HCT116 (cell line): ENCODE measurements at places on chromosomes 2 and 18. TPM values are rescaled to one million over a fixed set of nuclear protein-coding genes. Genes with fewer than 3 reads are reported as not detected.

ARHGAP28 gene
- not detected for total RNA-seq

- DNase-seq = no peak
- H3K36me3 ChIP-seq = no peaks in the 10 kb centered on the region
These were observed 1022.3 kb upstream of the CNTNAP5 start for GRCh38 chr2:123002660-123003248.

DNA sequence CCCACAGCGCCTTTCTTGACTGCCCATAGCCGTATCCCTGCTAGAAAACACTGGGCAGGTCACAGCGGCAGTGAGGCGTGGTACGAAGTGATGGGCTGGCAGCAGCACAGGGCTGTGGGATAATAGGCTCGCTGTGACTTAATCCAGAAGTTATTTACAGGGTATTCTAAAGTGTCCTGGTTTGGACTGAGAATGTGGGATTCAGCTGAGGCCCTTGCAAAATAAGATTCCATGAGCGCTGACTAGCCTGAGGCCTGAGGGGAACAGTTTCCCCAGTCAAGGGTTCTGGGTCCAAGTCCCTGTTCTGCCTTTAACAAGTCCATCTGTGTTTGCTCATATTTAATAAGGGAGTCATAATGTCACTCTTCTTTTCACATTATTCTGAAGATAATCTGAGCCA, 34.6 kb downstream of the SETBP1 start:
- H3K36me3 ChIP-seq = no peaks in the 10 kb centered on the region
- H3K27me3 ChIP-seq = no peaks in the 10 kb centered on the region
- H3K4me3 ChIP-seq = no peak overlapping the region
- H3K4me1 ChIP-seq = no peaks in the 10 kb centered on the region

DNA sequence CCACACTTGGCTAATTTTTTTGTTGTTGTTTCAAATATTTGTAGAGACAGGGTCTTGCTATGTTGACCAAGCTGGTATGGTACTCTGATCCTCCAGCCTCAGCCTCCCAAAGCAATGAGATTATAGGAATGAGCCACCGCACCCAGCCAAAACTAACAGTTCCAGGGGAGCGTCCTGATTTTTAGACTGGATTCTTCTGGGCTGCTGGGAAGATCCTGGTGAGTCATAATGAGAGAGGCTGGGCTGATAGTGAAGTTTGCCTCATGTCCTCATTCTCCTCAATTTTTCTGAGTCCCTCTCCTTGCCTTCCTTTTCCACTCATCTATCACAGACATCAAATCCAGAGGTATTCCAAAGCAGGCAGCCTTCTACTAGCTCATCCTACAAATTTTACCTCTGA, 81.3 kb downstream of the VSNL1 start:
- H3K27ac ChIP-seq = no peak overlapping the region
- no peak overlapping the region for H3K4me3 ChIP-seq
- DNase-seq = no peak

GRCh38 chr2:39573276-39573675, 92.4 kb upstream of the TMEM178A start:
- H3K4me3 ChIP-seq = no peak overlapping the region
- H3K27ac ChIP-seq = no peak overlapping the region
- no peaks in the 10 kb centered on the region for H3K27me3 ChIP-seq

ROCK1 gene
- 38.1 TPM for total RNA-seq

CNDP1 gene
- total RNA-seq = not detected

GRCh38 chr2:218569661-218570500, 1.2 kb downstream of the CNOT9 start:
- peak overlapping the region; percentile 88 for H3K27ac ChIP-seq
- peaks cover 15% of the 10 kb centered on the region for H3K4me1 ChIP-seq
- H3K36me3 ChIP-seq = peaks cover 15% of the 10 kb centered on the region; the same call in 1 of the 2 replicates
- no peak for DNase-seq
- H3K27me3 ChIP-seq = no peaks in the 10 kb centered on the region
- peak overlapping the region; percentile 85 for H3K4me3 ChIP-seq

PDCD1 gene
- total RNA-seq = 0.22 TPM

GRCh38 chr18:10047237-10047636, 133.4 kb downstream of the VAPA start:
- peaks cover 21% of the 10 kb centered on the region for H3K27me3 ChIP-seq
- no peak for DNase-seq
- no peaks in the 10 kb centered on the region for H3K36me3 ChIP-seq
- H3K27ac ChIP-seq = no peak overlapping the region
- no peak overlapping the region for H3K4me3 ChIP-seq

RMND5A gene
- total RNA-seq = 32.4 TPM

BOLL gene
- total RNA-seq = not detected

DNA sequence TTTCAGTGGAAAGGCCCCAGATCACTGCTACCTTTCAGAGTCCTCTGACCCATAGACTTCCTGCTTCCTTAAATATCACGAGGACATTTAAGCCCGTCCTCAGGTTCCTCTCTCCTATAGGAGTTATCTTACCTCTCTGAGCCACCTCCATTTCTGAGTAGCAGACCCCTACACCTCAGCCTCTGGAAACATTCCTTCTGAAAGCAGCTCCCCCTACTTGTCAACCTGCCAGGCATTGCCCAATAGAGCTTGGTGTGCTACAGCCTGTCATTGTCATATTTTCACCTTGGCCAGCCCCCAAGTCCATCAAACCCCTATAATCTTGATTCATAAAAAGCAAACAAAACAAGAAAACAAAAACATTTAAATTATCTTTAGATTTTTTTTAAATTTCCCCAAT, 717.9 kb upstream of the SLC8A1 start:
- H3K4me1 ChIP-seq = no peaks in the 10 kb centered on the region
- no peak overlapping the region for H3K4me3 ChIP-seq
- no peaks in the 10 kb centered on the region for H3K36me3 ChIP-seq
- H3K27ac ChIP-seq = no peak overlapping the region

GRCh38 chr2:86068136-86068588, 37.5 kb downstream of the POLR1A start:
- no peak overlapping the region for H3K27ac ChIP-seq
- H3K27me3 ChIP-seq = no peaks in the 10 kb centered on the region
- H3K4me3 ChIP-seq = no peak overlapping the region

- DNase-seq = peak; percentile 26
- no peak overlapping the region for H3K4me3 ChIP-seq
- H3K27me3 ChIP-seq = no peaks in the 10 kb centered on the region
- no peaks in the 10 kb centered on the region; the same call in 1 of the 2 replicates for H3K4me1 ChIP-seq
These were observed 30.5 kb downstream of the LTBP1 start for GRCh38 chr2:32977228-32977758.

GRCh38 chr2:32559136-32559535, 68.7 kb upstream of the TTC27 start:
- H3K27ac ChIP-seq = no peak overlapping the region
- no peaks in the 10 kb centered on the region for H3K4me1 ChIP-seq
- no peak overlapping the region for H3K4me3 ChIP-seq
- no peaks in the 10 kb centered on the region for H3K27me3 ChIP-seq

RTP5 gene
- total RNA-seq = not detected

- no peak for DNase-seq
- peaks cover 26% of the 10 kb centered on the region; the same call in 1 of the 2 replicates for H3K36me3 ChIP-seq
- no peaks in the 10 kb centered on the region for H3K27me3 ChIP-seq
- peaks cover 89% of the 10 kb centered on the region for H3K4me1 ChIP-seq
These were observed 5.8 kb downstream of the SOCS6 start for GRCh38 chr18:70294471-70295191.

DNA sequence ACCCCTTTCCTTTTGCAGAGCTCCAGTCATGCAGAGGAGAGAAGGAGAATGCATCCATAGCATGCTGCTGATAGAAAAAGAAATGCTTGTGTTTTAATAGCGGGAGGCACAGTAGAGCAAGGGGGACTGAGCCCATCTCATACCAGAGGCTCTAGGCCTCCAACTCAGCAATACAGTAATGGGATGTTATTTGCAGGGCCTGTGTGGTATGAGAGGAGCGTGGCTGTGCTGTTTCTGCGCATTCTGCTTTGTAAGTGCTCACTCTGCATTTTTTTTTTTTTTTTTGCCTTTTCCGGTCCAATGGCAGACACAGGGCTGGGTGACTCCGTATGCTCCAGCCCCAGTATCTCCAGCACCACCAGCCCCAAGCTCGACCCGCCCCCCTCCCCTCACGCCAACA, 200.0 kb downstream of the GBX2 start:
- no peak for DNase-seq
- no peaks in the 10 kb centered on the region for H3K27me3 ChIP-seq
- H3K4me1 ChIP-seq = no peaks in the 10 kb centered on the region
- no peaks in the 10 kb centered on the region for H3K36me3 ChIP-seq

DNA sequence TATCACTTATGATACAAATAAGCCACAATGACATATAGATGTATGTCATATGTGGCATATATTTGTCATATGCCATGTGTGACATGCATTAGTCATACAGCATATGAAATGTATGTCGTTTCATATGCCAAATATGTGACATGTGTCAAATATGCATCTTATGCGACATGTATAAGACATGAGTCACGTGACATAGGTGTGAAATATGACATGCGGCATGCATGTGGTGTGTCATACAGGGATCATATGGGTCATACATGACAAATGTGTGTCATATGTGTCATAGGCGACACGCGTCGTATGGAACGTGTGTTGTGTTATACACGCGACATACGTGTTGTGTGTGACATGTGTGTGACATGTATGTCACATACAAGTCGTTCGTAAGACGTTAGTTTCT, 2154.0 kb upstream of the PIK3C3 start:
- no peak overlapping the region for H3K4me3 ChIP-seq
- H3K4me1 ChIP-seq = peaks cover 9% of the 10 kb centered on the region; the same call in 1 of the 2 replicates
- H3K27me3 ChIP-seq = no peaks in the 10 kb centered on the region
- no peaks in the 10 kb centered on the region for H3K36me3 ChIP-seq
- H3K27ac ChIP-seq = 0 out of 2 replicates have a peak overlapping the region, but pooled peaks have one; percentile 10

DNA sequence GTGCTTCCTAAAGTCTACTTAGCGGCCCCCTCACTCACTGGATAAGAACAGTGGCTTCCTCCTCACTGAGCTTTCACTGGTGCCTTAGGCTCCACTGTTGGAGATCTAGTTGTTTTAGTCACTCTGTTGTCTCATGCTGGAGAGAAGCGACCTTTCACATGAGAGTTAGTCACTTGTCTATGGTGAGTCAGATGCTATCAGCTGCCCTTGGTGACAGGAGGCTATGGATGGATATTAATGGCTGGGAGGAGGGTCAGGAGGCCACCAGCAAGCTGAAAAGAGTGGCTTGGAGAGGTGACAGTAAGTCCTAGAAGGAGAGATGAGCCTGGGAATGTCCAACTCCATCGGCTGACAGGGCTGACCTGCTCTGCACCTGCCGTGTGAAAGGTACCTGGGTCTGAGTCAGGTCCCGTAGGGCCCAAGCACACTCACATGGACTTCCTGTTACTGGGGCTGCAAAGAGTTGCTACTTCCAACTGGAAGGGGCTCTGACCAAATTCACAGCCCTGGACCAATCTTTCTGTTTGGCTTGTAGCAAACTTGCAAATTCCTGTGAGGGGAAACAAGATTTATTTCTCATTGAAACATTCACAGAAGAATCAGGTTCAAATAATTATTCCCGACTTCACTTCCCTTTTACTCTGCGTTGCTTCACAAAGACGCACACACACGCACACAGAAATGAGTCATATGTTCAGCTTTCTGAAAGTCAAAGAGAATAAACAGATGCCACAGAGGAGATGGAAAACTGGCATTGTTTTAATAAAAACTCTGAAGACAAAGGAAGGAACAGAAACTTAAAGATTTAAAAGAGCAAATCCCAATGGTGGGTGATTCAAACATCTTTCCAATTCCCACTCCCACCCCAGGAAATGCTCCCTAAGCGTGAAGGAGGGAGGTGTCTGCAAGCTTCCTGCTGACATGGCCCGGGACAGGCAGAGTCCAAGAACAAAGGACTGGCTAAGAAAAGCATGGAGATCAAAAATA, 203.5 kb upstream of the TWIST2 start:
- H3K4me3 ChIP-seq = peak overlapping the region; percentile 19
- H3K36me3 ChIP-seq = no peaks in the 10 kb centered on the region
- H3K27ac ChIP-seq = 0 out of 2 replicates have a peak overlapping the region, but pooled peaks have one; percentile 6
- DNase-seq = peak; percentile 68

- H3K27me3 ChIP-seq = no peaks in the 10 kb centered on the region
- H3K36me3 ChIP-seq = no peaks in the 10 kb centered on the region
- no peak overlapping the region for H3K27ac ChIP-seq
These were observed 19.6 kb upstream of the INO80D start for GRCh38 chr2:206105541-206105940.

- peaks cover 18% of the 10 kb centered on the region for H3K4me1 ChIP-seq
- H3K27ac ChIP-seq = peak overlapping the region; percentile 81
- H3K36me3 ChIP-seq = no peaks in the 10 kb centered on the region
- no peaks in the 10 kb centered on the region for H3K27me3 ChIP-seq
- peak overlapping the region; percentile 91 for H3K4me3 ChIP-seq
These were observed 1.4 kb upstream of the YES1 start for GRCh38 chr18:813172-814071.

IL36B gene
- total RNA-seq = not detected

DNA sequence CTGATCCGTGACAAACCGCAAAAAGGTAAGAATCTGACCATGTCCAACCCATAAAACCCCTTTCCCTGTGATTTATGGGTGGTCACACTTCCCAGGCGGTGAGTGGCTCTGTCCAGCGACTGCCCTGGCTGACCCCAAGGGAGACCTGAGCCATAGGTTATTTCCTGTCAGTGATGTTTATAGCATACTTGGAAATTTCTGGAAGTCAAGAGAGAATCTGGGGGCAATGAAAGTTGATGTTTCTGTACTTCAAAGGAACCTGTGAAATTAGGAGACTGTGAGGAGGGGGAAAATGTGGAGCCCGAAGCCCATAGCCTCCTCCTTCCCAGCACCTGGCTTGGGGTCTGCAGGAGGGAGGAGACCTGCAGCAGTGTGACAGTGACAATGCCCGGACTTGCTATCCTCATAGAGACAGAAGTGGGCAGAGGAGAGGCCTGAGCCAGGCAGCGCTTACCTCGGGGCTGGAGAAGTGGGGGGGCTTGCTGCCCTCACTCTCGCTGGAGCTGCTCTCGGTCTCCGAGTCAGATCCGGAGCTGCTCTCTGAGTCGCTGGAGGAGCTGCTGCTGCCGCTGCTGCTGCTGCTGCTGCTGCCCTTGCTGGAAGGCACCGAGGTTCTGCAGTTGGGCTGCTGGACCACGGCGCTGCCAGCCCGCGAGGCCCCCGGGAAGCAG, 111.3 kb upstream of the REV1 start:
- no peak overlapping the region for H3K4me3 ChIP-seq
- no peak overlapping the region for H3K27ac ChIP-seq
- no peaks in the 10 kb centered on the region for H3K36me3 ChIP-seq
- DNase-seq = no peak
- 0 out of 2 replicates have a peak, but pooled peaks cover 2% of the 10 kb centered on the region for H3K4me1 ChIP-seq

- H3K27ac ChIP-seq = no peak overlapping the region
- DNase-seq = no peak
These were observed 199.1 kb upstream of the CCDC150 start for GRCh38 chr2:196440413-196440812.

CFAP210 gene
- total RNA-seq = not detected
